ENCODE measurements at places on chromosomes 16 and 17.
A peak's percentile ranks its signal among the peaks of the same experiment; 100 is the strongest.

GRCh38 chr17:82179412-82179811 is 33.2 kb downstream of the CCDC57 start:
- no peak for DNase-seq

GRCh38 chr16:15033309-15033707 is 22.6 kb downstream of the NTAN1 start:
- no peak for DNase-seq

DNA sequence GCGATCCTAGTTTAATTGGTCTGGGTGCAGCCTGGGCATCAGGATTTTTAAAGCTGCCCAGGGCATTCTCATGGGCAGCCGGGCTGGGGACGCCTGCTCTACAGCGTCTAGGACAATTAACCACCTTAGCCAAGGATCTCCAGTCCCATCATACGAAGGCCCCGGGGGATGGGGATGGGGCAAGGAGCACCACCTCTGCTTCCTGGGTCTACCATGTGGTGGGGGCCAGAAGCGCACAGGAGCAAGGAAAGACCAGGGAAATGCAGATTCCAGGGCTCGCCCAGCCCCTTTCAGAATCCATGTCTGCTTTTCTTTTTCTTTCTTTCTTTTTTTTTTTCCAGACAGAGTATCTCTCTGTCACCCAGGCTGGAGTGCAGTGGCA is 29.3 kb downstream of the TBC1D16 start:
- no peak for DNase-seq

GRCh38 chr16:14444979-14445810 is 184.9 kb downstream of the PARN start:
- no peak for DNase-seq

GRCh38 chr16:56245197-56245596 is 53.9 kb downstream of the GNAO1 start:
- DNase-seq, result no peak

- no peak for DNase-seq
Observed at GRCh38 chr16:83550183-83550569, 257.6 kb upstream of the HSBP1 start.

GRCh38 chr17:72916991-72917390 is 175.5 kb downstream of the SLC39A11 start:
- no peak for DNase-seq

DNA sequence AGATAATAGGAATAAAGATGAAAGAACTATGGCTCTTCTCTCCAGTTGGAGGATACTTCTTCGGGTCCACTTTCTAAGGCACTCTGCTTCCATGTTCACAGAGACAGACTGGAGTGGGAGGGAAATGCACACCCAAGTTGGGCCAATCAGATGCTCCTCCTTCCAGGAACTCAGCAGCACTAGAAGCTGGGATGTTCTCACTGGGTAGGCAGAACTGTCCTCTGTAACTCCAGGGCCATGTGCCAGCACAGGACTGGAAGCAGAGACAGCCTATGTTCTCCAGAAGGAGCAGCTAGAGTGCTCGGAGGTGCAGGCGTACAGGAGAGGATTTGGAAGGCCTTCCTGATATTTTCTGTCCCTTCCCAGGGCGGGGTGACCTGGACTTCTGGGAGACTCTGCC is 49.9 kb upstream of the SREBF1 start:
- DNase-seq, result no peak

- no peak for DNase-seq
Observed at GRCh38 chr16:57252148-57252721, 7.2 kb downstream of the ARL2BP start.

DNA sequence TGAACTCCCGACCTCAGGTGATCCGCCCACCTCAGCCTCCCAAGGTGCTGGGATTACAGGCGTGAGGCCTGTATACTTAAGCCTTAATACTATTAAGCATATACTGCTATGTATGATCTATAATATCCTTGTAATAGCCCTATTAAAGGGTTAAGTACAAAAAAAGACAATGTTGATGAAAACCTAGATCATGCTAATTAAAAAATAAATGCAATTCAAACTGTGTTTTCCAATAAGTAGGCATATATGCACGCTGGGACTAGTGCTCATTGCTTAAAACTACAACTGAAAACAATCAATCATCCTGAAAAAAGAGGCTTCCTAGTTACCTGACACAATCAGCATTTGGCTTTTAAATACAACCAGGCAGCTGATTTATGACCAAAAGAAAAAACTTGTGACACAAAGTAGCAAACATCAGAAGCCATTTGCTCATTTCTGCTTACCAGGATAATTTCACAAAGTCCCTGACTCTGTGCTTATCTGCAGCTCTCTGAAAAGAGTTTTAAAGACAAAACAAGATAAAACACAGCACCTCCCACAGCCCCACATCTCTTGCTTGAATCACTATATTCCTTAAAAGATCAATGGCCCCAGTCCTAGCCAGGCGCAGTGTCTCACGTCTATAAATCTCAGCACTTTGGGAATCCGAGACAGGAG is 11.1 kb downstream of the ZNF385C start:
- DNase-seq, result no peak

DNA sequence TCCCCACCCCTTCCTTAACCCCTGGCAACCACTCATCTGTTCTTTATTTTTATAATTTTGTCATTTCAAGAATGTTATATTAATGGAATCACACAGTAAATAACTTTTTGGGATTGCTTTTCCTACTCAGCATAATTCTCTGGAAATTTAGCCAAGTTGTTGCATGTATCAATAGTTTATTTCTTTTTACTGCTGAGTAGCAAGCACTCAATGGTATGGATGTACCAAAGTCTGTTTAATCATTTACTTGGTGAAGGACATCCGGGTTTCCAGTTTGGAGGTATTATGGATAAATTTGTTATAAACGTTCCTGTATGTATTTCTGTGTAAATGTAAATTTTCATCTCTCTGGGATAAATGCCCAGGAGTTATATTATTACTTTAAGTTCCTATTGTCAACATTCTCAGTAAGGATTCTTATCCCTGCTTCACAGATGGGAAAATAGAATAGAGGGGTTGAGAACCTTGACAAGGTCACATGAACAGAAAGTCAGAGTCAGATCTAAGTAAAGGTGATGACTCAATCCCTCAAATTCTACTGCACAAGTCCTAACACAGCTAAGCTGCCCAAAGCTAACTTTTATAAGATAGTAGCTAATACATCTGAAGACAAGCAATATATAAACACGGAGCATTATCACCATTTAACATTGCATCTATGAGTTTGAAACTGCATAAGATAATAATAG is 62.4 kb upstream of the MTMR4 start:
- DNase-seq, result no peak

DNA sequence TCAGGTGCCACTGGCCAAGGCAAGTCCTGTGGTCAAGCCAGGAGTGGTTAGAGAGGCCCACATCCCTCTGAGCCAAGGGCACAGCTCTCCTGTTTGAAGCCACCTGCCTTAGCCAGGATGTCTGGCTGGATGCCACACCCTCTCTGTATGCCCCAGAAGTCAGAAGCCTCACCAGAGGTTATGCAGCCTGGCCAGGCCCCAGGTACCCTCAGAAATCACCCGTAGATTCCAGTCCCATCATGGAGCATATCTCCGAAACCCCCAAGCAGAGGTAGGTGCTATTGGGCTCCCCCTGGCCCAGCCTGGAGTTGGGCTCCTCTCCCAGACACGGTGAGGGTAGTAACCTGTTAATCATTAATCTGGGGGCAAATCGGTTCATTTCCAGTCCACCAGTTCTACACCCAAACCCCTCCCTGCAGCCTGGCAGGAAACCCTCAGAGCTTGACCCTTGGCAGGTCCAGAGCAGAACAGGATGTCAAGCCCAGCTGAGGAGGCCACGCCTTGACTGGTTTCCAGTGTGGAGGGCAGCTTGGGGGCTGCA is 60.6 kb upstream of the TMEM97 start:
- no peak for DNase-seq

GRCh38 chr17:75231741-75232464 is 26.4 kb downstream of the NUP85 start:
- no peak for DNase-seq

- peak; percentile 74 for DNase-seq
Observed at GRCh38 chr16:75319513-75320411, 68.3 kb upstream of the BCAR1 start.

GRCh38 chr17:53912117-53912516 is 89.4 kb downstream of the KIF2B start:
- DNase-seq, result no peak

DNA sequence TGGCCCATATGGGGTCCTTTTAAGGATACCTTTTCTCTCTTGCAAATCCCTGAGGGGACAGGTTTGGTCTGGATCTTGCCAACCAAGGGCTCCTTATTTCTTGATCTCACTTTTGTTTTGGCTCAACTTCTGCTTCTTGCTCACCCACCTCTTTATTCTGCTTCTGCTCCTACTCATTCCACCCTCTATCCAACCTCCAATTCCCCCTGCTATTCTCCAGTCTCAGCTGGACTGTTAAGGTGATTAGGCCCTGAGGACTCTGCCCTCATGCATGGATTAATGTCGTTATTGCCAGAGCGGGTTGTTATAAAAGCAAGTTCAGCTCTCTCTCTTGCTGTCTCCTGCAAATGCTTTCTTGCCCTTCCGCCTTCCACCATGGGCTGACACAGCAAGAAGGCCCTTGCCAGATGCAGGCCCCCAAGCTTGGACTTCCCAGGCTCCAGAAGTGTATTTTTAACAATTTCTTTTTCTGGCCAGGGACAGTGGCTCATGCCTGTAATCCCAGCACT is 29.8 kb downstream of the LAT start:
- DNase-seq, result no peak

GRCh38 chr17:82043507-82043906 is 6.0 kb upstream of the DCXR start:
- no peak for DNase-seq

DNA sequence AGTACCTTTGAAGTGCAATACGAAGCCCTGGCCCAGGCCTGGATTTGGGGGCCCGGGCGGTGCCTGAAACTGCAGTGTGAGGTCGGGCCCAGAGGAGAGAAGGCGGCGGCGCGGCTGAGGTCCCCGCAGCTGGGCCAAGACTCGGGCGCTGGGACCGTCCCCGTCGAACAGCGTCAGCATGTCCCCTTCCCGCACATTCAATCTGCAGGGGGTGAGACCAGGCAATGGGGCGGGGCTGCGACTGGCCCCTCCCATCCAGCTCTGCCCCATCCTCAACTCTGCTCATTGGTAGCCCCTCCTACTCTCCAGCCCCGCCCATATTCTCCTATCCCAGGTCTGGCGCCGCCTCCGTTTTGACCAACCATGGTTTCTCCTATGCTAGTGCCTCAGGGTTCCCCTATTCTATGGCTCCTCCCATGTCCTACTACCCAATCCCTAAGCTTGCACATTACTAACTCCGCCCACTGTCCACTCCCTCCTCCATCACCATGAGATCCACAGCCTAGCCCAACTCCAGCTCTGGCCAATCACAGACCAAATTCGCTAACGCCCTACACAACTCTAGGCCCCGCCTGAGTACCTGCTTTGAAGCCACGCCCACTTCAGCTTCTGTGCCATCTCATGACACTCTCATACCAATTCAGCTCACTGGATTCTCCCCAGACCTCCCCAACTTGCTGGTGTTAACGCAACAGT is 14.4 kb upstream of the CDIPT start:
- no peak for DNase-seq

- DNase-seq, result no peak
Observed at GRCh38 chr17:18093616-18094408, 6.1 kb downstream of the DRG2 start.

DNA sequence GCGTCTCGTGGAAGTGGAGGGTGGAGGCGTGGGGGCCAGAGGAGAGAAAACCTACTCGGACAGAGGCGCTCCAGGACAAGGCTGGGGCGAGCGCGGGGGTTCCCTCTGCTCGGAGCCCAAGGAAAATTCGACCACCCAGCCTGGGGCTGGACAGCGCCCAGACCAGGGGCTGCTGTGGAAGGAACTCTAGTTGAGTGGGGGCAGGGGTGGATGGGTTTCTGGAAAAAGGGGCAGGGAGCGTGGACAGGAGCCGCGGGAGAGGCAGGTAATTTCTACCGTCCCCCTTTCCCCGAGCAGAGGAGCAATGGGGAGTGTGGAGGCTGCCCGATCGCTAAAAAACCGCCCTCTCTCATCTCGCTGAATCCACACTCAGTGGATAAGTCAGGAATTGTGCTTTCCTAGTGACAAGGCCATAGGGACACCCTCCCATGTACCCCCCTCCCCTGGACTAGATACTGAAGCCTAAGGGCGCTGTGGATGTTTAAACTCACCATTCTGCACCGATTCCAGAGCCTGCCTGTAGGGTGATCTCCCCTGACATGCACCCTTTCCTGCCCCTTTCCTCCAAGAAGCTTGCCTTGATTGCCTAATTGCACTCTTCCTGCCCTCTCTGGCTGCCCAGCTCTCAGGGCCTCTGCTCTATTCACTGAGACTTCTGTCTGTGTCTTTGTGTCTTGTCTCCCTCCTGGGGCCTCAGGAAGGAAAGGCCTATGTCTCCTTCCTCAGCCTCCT is 90.7 kb upstream of the TMEM97 start:
- no peak for DNase-seq

GRCh38 chr16:15676506-15676905 is 26.5 kb downstream of the NDE1 start:
- no peak for DNase-seq

DNA sequence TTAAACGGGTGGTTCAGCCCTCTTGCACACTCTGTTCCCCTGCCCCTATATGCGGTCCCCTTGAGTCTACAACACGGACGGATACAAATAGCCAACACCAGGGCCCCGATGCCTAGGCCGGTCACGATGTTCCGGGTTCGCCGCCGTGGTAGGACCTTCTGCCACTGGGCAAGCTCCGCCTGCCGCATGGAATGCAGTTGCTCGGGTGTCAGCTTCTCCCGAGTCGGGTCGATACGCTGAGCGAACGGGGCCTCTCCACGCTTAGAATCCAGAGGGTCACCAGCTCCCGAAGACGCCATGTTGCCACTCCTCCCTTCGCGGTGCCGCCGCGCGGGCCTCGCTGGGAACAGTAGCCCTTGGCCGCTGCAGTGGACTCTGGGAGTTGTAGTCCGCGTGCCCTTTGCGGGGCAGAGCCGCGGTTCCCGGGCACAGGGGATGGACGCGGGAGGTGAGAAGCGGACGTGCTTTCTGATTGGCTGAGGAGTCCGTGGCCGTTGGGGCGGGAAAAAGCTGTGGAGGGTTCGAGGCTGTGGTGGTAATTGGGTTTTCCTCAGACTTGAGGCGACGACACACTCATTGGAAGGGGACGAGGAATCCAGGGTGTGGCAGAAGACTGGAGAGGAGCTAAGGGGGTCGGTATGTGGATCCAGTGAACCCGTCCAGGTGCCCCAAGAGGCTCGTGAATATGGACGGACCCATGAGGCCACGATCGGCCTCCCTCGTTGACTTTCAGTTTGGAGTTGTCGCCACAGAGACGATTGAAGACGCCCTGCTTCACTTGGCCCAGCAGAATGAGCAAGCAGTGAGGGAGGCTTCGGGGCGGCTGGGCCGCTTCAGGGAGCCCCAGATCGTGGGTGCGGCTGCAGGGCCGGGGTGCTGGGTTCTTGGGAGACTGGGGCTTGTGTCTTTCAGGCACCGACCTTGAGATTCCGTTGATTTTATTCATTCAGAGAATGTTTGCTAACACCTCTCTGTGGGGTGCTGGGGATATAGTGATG is at the start of the genes CNTD1 and COA3:
Gene CNTD1 (plus strand): TSS at position 479 of the 998 bp plus-strand sequence. CDS start 207 bp downstream, at position 686.
Gene COA3 (minus strand): TSS at position 322 of the 998 bp plus-strand sequence. CDS start 23 bp downstream, at position 299.
- DNase-seq, result no peak

GRCh38 chr17:42002792-42003301 is 14.4 kb downstream of the DNAJC7 start:
- DNase-seq, result no peak
